ENCODE measurements at places on chromosomes 12 and 14.

GRCh38 chr14:85175556-85175955 is 354.4 kb upstream of the FLRT2 start:
- DNase-seq = no peak

GRCh38 chr12:42396473-42397259 is 70.7 kb downstream of the PPHLN1 start:
- no peak for DNase-seq

- no peak for DNase-seq
Observed at GRCh38 chr12:46515829-46516228, 143.3 kb upstream of the SLC38A2 start.

GRCh38 chr14:86788224-86788623 is 1204.8 kb downstream of the GALC start:
- DNase-seq = no peak

DNA sequence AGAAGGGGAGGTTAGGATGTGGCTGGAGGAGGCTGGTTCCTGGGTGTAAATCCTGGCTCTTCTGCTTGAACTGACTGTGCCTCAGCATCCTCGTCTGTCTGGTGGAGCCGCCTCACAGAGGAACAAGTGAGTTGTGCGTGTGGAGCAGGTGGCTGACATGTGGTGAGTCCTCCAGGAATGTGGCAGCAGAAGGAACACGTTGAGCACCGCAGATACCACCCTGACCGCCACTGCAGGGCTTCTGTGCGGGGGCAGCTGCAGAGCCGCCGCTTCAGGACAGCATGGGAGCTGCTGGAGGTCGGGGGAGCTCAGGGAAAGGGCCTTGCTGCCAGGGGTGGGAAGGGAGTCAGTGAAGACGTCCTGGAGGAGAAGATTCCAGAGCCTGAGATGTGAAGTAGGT is 48.9 kb downstream of the TRAF3 start:
- no peak for DNase-seq

GRCh38 chr12:24894879-24895278 is 54.0 kb downstream of the BCAT1 start:
- no peak for DNase-seq

DNA sequence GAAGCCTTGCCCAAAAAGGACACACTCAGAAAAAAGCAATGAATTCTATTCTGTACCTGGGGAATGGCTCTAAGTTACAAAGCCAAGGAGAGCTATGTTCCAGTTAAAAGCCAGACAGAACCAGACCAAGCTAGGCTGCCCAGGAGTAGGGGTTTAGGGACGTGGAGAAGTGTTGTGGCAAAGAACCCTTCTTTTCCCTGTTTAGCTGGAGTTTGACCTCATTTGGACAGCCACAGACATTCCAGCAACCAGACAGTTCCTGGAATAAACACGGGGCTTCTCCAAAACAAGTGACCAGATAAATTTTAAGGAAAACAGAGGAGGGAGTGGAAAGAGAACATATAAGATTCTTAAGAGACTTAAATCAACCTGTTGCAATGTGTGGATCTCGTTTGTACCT is 62.3 kb downstream of the GCH1 start:
- no peak for DNase-seq

- DNase-seq = no peak
Observed at GRCh38 chr12:117365049-117365616, 3.7 kb upstream of the NOS1 start.

GRCh38 chr14:96126783-96127271 is 77.8 kb upstream of the BDKRB2 start:
- no peak for DNase-seq

GRCh38 chr12:12032260-12032791 is 38.4 kb upstream of the BCL2L14 start:
- no peak for DNase-seq

- peak; percentile 54 for DNase-seq
Observed at GRCh38 chr14:73825551-73826188, 26.0 kb upstream of the PTGR2 start.

- no peak for DNase-seq
Observed at GRCh38 chr12:64284256-64284655, 62.2 kb upstream of the KICS2 start.

GRCh38 chr12:114847441-114848035 is 163.6 kb upstream of the TBX3 start:
- no peak for DNase-seq

DNA sequence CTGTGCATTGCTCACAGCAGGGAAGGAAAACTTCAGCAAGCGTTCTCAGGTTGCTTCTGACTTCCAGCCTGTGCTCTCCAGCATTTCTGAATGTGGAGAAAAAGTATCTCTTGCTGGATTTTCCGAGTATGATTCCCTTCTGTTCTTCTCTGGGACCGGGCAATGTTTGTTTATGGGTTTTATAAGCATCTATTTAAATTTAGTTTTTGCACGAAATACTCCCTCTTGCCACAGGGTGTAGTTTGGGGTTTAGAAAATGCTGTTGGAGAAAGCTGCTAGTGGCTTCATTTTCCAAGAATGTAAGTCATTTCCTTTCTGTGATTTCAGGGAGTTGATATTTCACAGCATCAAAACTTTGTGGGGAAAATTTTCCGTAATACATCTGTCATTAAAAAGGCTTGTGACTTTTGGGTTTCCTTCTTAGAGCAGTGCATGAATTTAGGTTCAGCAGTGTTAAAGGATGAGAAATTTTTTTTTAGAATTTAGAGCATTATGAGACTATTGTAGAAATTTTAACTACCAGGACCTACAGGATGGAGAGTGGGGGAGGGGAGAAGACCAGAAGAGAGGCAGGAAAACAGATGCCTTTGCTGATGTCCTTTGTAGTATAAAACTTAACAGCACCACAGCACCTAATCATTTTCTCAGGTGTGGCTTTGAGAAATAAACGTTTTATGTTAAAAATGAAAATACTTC is 1.5 kb downstream of the FRMD6 start:
- DNase-seq = no peak

DNA sequence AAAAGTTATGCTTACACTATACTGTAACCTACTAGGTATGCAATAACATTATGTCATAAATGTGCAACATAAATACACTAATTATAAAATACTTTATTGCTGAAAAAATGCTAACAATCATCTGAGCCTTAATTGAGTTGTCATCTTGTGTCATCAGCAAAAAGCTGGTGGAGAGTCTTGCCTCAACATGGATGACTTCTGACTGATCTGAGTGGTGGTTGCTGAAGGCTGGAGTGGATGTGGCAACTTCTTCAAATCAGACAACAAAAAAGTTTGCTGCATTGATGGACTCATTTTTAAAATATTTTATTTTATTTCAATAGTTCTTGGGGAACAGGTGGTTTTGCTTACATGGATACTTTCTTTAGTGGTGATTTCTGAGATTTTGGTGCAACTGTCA is 93.9 kb upstream of the AMN1 start:
- no peak for DNase-seq

DNA sequence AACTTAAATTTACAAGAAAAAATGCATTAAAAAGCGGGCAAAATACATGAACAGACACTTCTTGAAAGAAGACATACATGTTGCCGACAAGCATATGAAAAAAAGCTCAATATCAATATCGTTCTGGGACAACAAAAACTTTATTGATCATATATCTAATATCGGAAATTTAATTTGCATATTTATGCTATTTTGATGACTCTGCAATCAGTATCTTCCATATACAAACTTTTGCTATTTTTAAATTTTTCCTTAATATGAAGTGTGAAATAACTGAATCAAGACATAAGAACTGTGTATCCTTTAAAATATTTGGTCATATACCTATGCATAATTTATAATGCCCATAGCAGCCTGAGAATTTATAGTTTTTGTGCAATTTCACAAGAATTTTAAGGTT is 224.6 kb downstream of the ALX1 start:
- no peak for DNase-seq

DNA sequence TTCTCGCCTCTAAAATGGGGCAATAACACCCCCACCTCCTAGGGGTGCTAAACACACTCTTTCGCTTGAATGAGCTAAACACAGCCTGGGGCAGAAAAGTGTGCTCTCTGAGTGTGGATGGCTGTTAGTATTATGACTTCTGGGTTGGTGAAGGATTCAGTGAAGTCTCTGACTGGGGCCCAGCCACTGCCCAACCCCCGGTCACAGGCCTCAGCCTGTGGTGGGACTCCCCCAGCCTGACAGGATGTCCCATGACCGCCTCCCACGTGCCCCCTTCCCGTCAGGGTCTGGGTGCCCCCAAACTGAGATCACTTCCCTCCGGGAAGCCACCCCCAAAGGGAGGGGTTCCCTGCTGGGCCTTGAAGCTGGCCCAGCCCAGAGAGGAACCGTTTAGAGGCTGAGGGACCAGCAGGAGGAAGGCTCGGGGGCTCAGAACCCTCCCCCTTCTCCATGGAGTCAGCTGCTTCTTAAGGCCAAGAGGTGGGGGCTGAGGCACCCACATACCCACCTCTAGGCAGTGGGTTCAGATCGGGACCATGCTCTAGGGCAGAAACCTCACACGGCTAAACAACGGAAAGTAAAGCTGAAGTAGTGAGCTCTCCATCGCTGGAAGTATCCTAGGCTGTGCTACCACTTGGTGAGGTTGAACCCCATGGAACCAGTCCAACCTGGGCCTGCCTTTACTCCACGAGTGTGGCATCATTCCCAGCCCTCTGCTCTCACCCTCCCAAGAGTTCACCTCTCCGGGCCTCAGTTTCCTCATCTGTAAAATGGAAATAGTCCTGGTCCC is 13.8 kb downstream of the DTX1 start:
- no peak for DNase-seq

DNA sequence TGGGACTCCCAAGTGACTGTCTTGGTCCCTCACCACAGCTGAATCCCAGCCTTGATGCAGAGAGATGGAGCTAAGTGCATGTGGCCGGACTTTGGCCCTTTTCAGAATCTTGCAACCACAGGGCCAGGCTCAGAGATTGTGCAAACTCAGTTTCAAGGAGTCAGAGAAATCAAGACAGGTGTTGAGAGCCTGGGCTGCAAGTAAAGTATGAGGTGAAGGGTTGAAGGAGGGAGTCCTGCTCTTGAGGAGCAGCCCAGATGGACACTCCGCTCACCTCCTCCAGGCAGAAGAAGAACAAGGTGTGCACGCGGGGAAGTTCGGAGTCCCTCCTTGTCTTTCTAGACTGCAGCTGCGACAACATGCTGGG is 6.3 kb upstream of the BMP4 start:
- DNase-seq = no peak

DNA sequence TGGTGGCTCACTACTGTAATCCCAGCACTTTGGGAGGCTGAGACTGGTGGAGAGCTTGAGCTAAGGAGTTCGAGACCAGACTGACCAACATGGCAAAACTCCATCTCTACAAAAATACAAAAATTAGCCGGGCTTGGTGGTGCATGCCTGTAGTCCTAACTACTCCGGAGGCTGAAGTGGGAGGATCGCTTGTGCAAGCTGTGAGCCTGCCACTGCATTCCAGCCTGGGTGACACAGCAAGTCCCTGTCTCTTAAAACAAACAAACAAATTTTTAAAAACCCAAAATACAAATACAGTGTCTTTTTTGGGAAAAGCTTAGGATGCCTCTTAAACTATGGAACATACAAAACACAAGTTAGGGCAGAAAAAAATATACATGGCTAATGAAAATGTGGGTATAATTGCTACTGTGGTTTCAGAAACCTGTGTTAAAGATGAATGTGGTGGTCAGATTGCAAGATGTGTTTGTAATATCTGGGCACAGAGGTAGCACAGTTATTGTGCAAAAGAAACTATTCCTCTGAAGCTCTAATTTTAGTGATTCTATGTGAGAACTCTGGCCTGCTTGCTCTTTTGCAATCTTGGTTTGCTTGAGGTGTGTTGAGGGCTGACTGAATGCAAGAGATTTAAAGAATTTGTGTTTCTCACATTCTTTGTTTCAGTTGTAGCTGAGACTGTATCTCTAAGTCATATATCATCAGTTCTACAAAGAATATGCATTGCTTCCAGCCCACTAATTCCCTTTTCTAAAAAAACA is 3.9 kb upstream of the HSPA2 start:
- no peak for DNase-seq

DNA sequence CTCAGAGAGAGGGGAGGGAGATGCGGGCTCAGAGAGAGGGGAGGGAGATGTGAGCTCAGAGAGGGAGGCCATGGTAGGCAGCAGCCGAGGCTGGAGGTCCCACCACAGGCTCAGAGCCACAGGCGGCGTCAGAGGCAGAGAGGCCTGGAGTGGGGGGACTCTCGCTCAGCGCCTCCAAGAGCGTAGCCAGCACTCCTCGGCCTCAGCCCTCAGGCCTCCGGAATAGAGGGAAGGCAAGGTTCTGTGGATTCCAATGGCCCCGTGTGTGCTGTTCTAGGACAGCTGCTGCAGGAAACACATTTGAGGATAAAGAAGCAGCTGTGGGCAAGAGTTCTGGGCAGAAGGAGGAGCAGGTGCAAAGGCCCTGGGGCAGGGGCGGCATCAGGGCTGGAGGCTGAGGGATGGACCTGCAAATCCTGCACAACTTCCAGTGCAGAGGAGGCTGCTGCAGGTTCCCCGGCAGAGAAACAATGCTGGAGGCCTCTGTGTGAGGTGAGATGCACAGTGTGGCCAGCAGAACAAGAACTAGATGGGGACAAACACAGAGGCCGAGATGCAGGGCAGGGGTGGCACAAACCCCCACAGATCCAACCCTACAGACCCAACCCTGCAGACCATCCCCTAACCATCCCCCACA is 59.1 kb upstream of the GALNT9 start:
- no peak for DNase-seq

DNA sequence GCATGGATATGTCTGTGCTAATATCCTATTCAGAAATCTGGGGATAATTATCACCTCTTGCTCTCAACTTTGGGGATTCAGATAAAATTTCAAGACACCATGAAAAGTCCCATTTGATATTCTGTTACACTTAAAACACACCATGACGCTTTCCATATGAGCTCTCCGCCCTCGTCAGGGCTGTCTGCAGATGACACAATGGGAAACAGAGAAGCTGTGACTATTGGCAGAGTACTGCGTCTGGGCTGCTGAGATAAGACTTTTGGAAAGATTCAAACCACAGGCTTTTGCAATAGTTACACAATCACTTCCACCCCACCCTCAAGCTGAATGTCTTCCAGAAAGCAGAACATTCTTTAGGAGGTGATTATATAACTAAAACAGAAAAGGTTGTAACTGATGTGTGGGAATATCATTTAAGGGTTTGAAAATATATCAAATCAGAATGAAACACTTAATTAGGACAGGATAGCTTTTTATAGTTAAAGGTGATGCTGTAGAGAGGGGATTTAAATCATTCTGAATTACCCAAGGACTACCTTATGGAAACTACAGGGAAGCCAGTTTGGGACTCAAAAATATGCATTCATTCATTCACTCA is 75.3 kb upstream of the TMPO start:
- DNase-seq = no peak

- no peak for DNase-seq
Observed at GRCh38 chr14:36070031-36070719, 106.3 kb downstream of the PTCSC3 start.

DNA sequence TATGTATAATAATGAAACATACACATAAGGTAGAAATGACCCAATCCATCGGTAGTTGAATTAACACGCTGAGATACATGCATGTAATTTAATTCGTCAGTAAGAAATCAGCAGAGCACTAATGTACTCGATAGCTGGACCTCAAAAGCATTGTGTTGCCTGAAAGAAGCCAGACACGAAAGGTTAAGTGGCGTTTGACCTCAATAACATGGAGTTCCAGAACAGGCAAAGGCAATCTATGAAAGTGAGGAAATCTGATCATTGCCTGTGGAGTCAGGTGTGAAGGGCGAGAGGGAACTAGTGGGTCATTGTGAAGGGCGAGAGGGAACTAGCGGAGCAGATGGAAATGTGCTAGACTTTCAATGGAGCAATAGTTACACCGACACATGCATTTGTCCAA is 970.4 kb upstream of the TMEM132C start:
- DNase-seq = no peak

Data from stimulated activated CD4-positive, alpha-beta T cell treated with anti-CD3 and anti-CD28 coated beads, Interleukin-15, amount 100 ng/mL, for 1 hour (primary cell).